T-helper 2 cell treated with Interferon-gamma antibody and Interleukin-4, amounts not matched to agents 100 ng/mL and 5 ng/mL, for 36 hours (primary cell): ENCODE measurements at places on chromosomes 12 and 14. TPM values are rescaled to one million over a fixed set of nuclear protein-coding genes. Genes with fewer than 3 reads are reported as not detected.

The IKBIP gene
- 23.6 and 24.2 TPM in 2 replicates for total RNA-seq

The DENR gene
- total RNA-seq: 65.4 and 71.3 TPM in 2 replicates

The COCH gene
- total RNA-seq: 0.80 and 1.3 TPM in 2 replicates

The LTBP2 gene
- total RNA-seq: 0.09 and 0.16 TPM in 2 replicates

The FAIM2 gene
- 0.18 and 0.27 TPM in 2 replicates for total RNA-seq

The EXOC3L4 gene
- total RNA-seq: not detected in 2 replicates

The PLA2G1B gene
- total RNA-seq: not detected in 2 replicates

The CMTM5 gene
- total RNA-seq: not detected in 2 replicates

The IFI27L1 gene
- total RNA-seq: 41.2 and 46.0 TPM in 2 replicates

The SLC39A9 gene
- total RNA-seq: 48.9 and 49.0 TPM in 2 replicates

The NRIP2 gene
- total RNA-seq: not detected in 2 replicates

The TEX22 gene
- total RNA-seq: 3.8 and 5.7 TPM in 2 replicates

The AQP5 gene
- total RNA-seq: not detected in 2 replicates

The GDF3 gene
- total RNA-seq: not detected in 2 replicates

The FAM181A gene
- total RNA-seq: not detected in 2 replicates

The HOXC11 gene
- total RNA-seq: not detected in 2 replicates

The NUAK1 gene
- total RNA-seq: not detected in 2 replicates

The GPR84 gene
- 0.32 and 0.39 TPM in 2 replicates for total RNA-seq

The CLEC2A gene
- not detected in 2 replicates for total RNA-seq
